ENCODE measurements at places on chromosomes 5 and 9. TPM values are rescaled to one million over a fixed set of nuclear protein-coding genes. Genes with fewer than 3 reads are reported as not detected.

NTRK2 gene
- not detected for total RNA-seq

DNA sequence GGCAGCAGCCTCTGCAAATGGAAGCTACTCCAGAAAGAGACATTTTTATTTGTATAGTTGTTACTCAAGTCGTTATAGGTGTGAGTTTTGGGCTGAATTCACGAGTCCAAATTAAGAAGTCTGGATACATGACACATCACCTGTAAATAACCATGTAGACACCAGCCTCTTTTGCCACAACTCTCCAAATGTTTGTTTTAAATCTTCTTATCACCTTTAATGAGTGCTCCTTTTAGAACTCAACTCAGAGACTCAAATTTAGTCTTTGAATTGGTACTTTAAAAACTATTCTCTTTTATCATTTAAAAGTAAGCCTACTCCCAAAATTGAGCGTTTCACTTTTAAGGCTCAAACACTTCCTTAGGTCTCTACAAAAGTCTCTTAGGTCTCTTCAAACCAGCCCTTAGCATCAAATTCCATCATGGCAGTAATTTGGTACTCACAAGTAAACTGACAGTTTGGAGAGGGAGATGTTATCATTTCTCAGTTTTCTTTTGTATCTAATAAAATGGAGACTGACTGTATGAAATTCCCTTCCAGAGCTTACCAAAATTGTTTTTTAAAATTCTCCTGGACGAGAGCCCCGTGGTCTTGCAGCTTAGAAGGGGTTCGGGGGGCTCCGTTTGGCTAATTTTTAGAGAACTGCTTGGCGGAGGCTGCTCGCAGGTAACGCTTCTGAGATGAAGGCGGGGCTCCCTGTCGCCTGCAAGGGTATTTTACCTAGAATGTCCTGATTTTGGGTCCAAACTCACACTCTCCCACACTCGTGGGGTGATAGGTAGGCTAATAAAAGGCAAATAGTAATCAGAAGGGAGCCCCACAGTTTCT lies 194.6 kb downstream of the MEF2C start:
- peaks cover 92% of the 10 kb centered on the region for H3K27me3 ChIP-seq
- H3K4me3 ChIP-seq = no peak overlapping the region
- no peak overlapping the region for H3K27ac ChIP-seq
- DNase-seq = no peak
- peaks cover 17% of the 10 kb centered on the region for H3K4me1 ChIP-seq
- no peaks in the 10 kb centered on the region for H3K36me3 ChIP-seq

DNA sequence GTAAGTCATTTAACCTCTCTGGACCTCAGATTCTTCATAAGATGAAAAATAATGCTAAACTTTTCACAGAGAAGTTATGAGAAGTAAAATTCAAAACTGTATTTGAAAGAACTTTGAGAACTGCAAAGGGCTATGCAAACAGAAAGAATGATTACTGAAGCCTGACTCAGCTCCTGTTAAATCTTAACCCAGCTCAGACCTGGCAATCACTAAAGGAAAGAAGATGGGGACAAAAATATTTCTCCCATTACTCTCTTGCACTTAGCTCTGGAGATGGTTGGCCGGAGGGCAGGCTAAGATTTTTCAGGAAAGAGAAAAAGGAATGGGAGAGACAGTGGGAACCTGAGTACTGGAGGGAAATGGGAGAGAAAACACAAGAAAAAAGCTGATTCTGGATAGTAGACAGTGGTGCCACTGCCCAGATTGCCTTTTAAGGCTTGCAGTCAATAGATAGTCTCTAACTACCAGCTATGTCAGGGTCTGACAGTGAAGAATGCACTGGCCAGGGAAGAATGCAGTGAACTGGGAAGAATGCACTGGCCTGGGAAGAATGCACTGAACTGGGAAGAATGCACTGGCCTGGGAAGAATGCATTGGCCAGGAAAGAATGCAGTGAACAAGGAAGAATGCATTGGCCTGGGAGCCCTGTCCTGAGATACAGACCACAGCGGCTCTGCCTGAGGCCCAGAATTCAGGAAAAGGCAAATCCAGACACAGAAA lies 25.2 kb upstream of the CEMIP2 start:
- H3K36me3 ChIP-seq = no peaks in the 10 kb centered on the region
- peak overlapping the region; percentile 71 for H3K27ac ChIP-seq
- H3K4me1 ChIP-seq = peaks cover 28% of the 10 kb centered on the region
- no peaks in the 10 kb centered on the region for H3K27me3 ChIP-seq
- DNase-seq = no peak

GRCh38 chr9:96020300-96020791 lies 144.9 kb downstream of the ERCC6L2 start:
- peak overlapping the region; percentile 95 for H3K27ac ChIP-seq
- H3K36me3 ChIP-seq = no peaks in the 10 kb centered on the region
- H3K27me3 ChIP-seq = no peaks in the 10 kb centered on the region
- peaks cover 53% of the 10 kb centered on the region for H3K4me1 ChIP-seq
- no peak for DNase-seq
- H3K4me3 ChIP-seq = peak overlapping the region; percentile 56

GRCh38 chr5:172093965-172094364 lies 87.5 kb upstream of the FBXW11 start:
- peaks cover 88% of the 10 kb centered on the region for H3K36me3 ChIP-seq
- no peaks in the 10 kb centered on the region for H3K27me3 ChIP-seq
- peaks cover 6% of the 10 kb centered on the region for H3K4me1 ChIP-seq
- no peak overlapping the region for H3K4me3 ChIP-seq

AQP7 gene
- not detected for total RNA-seq

MATR3 gene
- total RNA-seq = 297 TPM

DNA sequence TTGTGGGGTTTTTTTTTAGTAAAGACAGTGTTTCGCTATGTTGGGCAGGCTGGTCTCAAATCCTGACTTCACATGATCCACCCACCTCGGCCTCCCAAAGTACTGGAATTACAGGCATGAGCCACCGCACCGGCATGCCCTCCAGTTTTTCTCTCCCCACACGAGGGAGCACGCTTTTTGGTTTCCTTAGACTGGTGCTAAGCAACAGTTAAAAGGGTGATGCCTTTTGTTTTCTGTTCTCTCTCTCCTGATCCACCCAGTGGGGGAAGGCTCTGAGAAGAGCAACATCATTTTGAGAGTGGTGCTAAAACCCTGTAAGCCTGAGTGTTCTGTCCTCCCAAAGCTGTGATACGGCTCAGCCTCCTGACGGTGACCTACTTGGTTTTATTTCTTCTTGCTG lies 146.6 kb downstream of the MAN2A1 start:
- no peak overlapping the region for H3K4me3 ChIP-seq
- no peak overlapping the region for H3K27ac ChIP-seq
- no peaks in the 10 kb centered on the region for H3K4me1 ChIP-seq
- no peak for DNase-seq

- no peak overlapping the region for H3K27ac ChIP-seq
- DNase-seq = no peak
- no peaks in the 10 kb centered on the region for H3K27me3 ChIP-seq
- H3K4me3 ChIP-seq = no peak overlapping the region
These were observed 30.2 kb downstream of the GFM2 start for GRCh38 chr5:74736759-74737158.

DNA sequence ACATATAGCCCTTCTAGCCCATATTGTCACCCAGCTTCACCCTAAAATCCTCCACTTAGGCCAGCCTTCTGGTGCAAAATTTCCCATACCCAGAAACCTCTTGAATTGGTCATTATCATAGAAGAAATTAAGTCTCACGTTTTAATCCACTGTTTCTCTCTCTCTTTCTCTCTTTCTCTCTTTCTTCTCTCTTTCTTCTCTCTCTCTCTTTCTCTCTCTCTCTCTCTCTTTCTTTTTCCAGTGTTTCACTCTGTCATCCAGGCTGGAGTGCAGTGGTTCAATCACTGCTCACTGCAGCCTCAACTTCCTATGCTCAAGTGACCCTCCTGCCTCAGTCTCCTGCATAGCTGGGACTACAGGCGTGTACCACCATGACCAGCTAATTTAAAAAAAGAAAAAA lies 363.4 kb downstream of the TMEM167A start:
- no peaks in the 10 kb centered on the region for H3K27me3 ChIP-seq
- no peak overlapping the region for H3K27ac ChIP-seq

DNA sequence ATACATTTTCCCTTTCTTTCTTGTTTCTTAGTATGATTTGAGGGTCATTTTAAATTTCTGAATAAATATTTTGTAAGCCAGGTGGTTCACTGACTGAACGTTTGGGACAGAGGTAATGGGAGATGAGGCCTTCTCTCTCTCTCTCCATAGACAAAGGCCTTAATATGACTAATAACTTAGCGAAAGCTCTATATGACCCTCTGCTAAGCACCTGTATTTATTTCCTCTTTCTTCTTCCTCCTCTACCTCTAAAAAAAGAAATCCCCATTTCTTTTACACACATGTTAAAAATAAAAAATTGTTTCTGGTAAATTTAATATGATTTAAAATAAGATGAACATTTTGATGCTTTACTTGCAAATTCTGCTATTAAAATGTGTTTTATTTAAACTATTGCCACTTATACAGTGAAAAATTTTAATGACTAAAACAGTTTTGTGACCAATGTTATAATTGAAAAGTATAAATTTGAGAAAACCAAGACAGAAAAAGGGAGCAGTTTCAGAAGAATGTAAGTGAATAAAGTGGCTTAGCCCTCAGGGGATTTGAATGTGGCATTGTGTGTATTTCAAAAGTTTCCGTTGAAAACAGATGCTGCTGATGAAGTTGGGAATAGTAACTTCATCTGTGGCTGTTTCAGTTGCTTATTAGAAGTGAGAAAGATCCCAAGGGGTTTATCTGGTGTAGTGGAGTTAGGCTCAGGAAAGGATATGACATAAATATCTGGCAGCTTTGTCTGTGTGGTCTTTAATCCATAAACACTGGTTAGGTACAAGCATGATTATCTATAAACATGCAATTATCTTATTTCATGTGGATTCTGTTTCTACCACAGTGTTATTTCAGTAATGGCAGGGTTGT lies 128.6 kb upstream of the GRHPR start:
- H3K27me3 ChIP-seq = no peaks in the 10 kb centered on the region
- H3K4me1 ChIP-seq = peaks cover 7% of the 10 kb centered on the region
- H3K4me3 ChIP-seq = no peak overlapping the region
- H3K36me3 ChIP-seq = no peaks in the 10 kb centered on the region
